Cerebellar nuclear complex (tissue), 1 donor: ENCODE measurements at places on chromosomes 5 and 9.

- no peak for DNase-seq
Measured at GRCh38 chr5:133849116-133849515, 119.3 kb downstream of the C5orf15 start.

DNA sequence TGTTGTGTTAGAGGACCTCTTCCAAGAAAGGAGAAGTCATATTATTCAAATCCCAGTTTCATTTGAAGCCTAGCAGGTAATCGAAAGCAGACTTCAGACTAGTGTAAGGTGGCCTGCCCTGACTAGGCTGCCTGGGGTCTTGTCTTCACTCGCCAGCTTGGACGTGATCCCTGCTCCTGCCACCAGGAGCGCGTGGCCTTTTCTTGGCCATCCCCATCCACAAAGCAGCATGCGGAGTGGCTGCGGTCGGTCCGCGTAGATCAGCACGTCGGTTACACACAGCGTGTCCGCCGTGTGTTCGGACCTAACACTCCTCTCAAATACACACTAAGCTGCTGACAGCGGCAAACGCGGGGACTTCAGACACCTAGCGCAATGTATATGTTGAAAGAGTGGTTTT is 37.3 kb downstream of the CFAP77 start:
- DNase-seq, result no peak

DNA sequence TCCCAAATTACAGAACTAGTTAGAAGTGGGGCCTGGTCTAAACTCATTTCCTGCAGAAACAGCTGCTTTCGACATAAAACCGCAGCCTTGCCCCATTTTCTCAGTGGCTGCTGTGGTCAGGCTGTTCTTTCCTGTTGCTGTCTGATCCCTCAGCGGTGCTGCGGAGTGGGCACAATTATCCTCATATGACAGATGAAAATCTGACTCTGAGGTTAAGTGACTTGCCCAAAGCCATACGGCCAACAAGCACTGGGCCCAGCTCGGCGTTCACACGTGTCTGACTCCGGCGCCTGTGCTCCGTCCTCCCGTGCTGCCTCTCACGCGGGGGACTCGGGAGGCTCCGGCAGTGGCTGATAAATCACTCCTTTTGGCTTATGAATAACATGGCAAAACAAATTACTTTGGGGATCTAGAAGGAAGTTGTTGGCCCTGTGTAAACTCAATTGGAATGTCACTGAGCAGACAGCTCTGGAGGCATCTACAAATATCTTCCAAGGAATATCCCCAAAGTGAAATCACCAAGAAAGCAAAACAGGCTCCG is 142.6 kb upstream of the LMX1B start:
- no peak for DNase-seq

DNA sequence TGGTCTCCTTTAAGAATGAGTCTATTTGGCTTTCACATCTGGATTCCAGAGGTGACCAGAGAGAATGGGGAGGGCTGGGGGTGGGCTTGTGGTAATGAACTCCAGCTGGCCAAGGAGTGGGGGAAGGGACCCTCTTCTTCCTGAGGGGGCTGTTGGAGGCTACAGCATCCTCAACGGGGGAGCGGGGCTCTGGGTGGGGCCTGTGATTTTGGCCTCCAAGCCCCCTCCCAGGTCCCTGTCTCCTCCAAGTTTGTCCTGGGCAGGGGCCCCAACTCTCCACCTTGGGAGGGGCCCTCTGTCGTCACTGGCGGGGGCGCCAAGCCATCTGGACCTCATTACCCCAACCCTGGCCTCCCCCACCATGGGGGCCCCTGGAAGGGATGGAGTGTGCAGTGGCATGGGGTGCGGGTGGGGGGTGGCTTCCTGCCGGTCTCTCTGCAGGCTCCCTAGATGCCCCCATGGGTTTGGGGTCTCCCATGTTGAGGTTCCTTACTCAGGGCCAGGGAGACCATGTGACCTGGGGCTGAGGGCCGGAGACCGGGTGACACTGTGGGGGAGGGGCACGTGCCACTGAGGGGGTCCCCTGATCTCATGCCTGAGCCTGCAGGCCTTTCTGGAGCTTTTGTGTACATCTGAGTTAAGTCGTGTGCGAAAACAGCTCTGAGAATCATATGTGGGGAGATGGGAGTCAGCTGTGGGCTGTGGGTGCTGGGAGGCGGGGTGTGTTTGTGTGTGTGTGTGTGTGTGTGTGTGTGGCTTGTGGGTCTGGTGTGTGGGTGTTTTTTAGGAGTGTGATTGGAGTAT is 32.4 kb downstream of the GOLGA2 start:
- DNase-seq, result no peak

GRCh38 chr9:89878687-89879086 is 273.9 kb downstream of the GADD45G start:
- DNase-seq, result no peak

DNA sequence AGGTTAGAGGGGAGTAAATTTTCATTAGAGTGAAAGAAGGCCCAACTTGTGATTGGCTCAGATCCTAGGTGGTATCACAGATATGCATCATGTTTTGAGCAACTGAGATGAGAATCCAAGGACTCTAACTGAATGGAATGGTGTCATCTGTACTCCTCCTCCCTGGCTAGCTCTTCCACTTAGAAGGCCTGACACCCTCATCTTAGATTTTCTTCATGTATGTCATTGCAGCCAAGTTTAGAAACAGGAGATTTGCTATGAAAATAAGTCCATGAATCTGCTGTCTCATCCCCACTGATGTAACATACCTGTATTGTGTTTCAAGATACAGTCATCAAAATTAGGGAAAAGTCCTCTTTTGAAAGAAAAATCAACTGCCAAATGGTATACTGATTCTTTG is 54.4 kb downstream of the ITGA1 start:
- DNase-seq, result no peak
